ENCODE measurements at places on chromosomes 1 and 21. TPM values are rescaled to one million over a fixed set of nuclear protein-coding genes. Genes with fewer than 3 reads are reported as not detected.

The CYP4Z1 gene
- total RNA-seq, result 1.1 TPM

The ATP1A2 gene
- total RNA-seq, result 176 TPM

The PTBP2 gene
- total RNA-seq, result 16.3 TPM

The PLA2G5 gene
- total RNA-seq, result 93.0 TPM

The SMCP gene
- total RNA-seq, result not detected

The TOR1AIP1 gene
- total RNA-seq, result 48.3 TPM

The RGS16 gene
- total RNA-seq, result 3.3 TPM

The FMO5 gene
- total RNA-seq, result 1.6 TPM

The TCHHL1 gene
- not detected for total RNA-seq

The ECE1 gene
- 138 TPM for total RNA-seq

Data from left cardiac atrium (tissue), 4 donors.